ENCODE measurements at places on chromosomes 1 and 21.

DNA sequence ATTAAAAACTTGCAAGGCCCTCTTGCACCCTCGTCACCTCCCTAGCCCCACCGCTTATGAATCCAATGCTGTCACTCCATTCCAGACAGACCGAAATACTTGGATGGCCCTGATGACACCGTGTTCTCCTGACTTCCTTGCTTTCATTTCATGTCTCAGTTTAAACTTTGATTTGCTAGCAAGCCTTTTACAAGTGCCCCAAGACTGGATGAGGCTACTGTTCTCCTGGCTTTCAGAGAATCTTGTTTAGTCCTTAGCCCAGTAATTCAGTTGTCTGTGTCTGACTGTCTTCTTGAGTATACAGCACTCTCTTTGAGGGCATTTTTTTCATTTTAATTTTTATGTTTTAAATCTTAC lies 824 bp upstream of the IFI44L start:
- no peak for DNase-seq

GRCh38 chr1:119712342-119713038 lies 756 bp downstream of the PHGDH start:
- DNase-seq = peak; percentile 65

GRCh38 chr1:182617734-182618351 lies 13.7 kb upstream of the RGS16 start:
- no peak for DNase-seq

DNA sequence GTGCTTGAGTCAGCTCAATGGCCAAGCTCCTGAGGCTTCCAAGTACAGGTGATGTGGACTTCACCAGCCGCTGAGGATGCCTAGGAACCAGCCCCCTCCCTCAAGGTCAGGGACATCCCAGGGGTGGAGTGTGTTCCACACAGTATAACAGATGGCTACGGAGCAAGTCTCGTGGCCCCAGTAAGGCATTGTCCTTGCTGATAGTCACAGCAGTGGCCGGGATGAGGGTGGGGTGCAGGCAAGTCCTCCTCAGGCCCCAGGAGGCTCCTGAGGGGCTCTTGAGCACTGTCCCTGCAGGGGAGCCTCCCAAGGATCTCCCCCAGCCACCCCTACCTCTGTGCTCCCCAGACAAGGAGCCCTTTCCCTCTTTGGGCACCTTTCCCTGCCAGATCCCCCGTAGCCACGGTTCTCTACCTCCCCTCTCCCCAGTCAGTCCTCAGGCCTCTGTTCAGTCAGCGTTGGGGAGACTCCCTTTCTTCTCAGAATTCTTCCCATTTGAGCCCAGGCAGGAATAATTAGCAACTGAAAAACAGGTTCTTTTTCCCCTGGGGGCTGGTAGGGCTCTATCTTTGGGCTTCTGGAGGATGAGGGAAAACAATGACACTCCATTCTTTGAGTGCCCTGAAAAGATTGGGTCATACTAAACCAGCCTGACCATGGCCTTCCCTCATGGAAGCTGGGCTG lies 7.1 kb upstream of the THEM5 start:
- DNase-seq = no peak

DNA sequence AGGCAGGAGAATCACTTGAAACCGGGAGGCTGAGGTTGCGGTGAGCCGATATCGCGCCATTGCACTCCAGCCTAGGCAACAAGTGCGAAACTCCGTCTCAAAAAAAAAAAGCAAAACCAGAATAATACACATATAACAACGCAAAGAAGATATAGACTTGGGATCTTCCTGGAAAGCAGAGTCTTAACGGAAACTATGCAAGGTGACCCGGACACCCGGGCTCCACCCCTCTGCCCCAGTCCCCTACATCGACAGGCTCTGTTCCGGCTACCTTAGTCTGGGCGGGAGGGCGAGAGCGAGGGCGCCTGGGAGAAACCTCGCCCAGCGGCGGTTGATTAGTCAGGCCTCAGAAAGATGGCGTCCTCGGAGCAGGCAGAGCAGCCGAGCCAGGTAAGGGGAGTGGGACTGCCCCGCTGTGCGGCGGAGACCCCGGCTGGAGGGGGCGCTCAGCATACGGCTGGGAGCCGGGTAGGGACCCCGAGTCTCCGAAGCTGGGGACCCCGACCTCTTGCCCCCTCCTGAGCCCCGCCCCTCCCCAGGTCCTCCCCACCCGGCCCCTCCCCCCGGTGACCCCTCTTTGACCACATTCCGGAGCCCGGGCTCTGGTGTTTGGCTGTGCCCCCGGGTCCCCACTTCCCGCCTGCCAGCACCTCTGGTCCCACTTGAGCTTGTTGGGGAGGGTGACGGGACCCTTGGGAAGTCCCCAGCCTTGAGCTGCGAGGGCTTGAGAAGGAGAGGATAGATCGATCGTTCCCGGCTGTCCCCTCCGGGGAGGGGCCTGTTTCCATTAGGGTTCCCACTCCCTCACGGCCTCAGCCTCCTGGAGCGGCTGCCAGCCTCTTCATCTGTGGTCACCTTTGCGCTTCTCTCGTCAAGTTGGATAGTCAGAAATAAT lies at the start of gene PEX14:
TSS of gene PEX14 (plus strand) at position 338 of the 895 bp plus-strand sequence. CDS start at position 355, 17 bp downstream.
- peak; percentile 83 for DNase-seq
